ENCODE measurements at places on chromosomes 5 and 9. TPM values are rescaled to one million over a fixed set of nuclear protein-coding genes. Genes with fewer than 3 reads are reported as not detected.

SLC36A2 gene
- not detected for total RNA-seq

- no peaks in the 10 kb centered on the region for H3K4me1 ChIP-seq
- H3K36me3 ChIP-seq = peaks cover 3% of the 10 kb centered on the region
- no peak for DNase-seq
- H3K27me3 ChIP-seq = peaks cover 15% of the 10 kb centered on the region
Measured at GRCh38 chr5:5542654-5543053, 120.2 kb downstream of the ICE1 start.

DNA sequence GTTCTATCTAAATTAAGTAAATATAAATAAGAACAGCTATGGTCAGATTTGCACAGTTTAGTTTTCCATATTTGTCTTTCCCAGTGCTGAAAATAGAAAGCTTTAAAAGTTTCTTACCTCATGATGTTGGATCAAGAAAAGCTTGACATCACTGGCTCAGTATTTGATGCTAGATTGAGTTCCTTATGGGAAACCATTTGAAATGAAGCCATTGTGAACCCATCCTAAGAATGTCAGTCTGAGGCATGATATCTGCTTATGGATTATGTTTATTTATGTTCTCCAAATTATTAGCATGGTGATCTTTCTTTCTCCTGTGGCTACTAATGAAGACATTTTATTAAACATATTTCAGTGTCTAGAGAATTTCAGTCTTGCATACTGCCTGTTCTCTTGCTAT lies 143.0 kb downstream of the ADAMTSL1 start:
- no peaks in the 10 kb centered on the region for H3K36me3 ChIP-seq
- H3K27me3 ChIP-seq = no peaks in the 10 kb centered on the region

DNA sequence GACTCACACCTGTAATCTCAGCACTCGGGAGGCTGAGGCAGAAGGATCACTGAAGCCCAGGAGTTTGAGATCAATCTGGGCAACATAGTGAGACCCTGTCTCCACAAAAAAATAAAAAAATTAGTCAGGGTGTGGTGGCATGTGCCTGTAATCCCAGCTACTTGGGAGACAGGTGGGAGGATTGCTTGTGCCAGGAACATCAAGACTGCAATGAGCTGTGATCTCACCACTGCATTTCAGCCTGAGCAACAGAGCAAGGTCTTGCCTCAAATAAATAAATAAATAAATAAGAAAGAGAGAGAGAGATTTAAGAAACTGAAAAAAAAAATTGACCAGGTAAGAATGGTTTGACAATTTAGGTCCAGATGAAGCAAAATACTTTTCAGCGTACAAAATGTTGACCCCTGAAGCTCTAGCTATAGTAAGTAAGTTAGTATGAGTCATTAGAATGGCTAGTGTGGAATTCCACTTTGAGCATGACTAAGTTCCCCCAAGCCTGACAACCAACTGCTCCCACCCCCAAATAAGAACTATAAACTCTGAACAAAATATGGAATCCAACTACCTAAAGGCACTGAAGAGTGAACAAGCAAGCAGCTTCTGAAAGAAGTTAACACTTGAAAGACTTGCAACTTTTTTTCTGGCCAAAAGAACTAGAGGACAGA lies 217.8 kb upstream of the TLE4 start:
- H3K4me3 ChIP-seq = no peak overlapping the region
- no peaks in the 10 kb centered on the region for H3K36me3 ChIP-seq
- H3K27ac ChIP-seq = no peak overlapping the region
- H3K4me1 ChIP-seq = no peaks in the 10 kb centered on the region
- peaks cover 5% of the 10 kb centered on the region for H3K27me3 ChIP-seq
- no peak for DNase-seq

- DNase-seq = no peak
- peaks cover 6% of the 10 kb centered on the region for H3K36me3 ChIP-seq
- peaks cover 14% of the 10 kb centered on the region for H3K4me1 ChIP-seq
- no peak overlapping the region for H3K27ac ChIP-seq
- H3K4me3 ChIP-seq = peak overlapping the region; percentile 28
- H3K27me3 ChIP-seq = no peaks in the 10 kb centered on the region
Measured at GRCh38 chr9:75176037-75176436, 87.7 kb downstream of the OSTF1 start.

- H3K4me1 ChIP-seq = peaks cover 16% of the 10 kb centered on the region
- peak overlapping the region; percentile 46 for H3K27ac ChIP-seq
- no peak overlapping the region for H3K4me3 ChIP-seq
- H3K27me3 ChIP-seq = no peaks in the 10 kb centered on the region
Measured at GRCh38 chr9:129451669-129452068, 169.2 kb downstream of the C9orf50 start.
